H9 (cell line): ENCODE measurements at places on chromosomes 6 and 20.

- DNase-seq = no peak
Observed at GRCh38 chr20:24129641-24130040, 141.1 kb upstream of the GGTLC1 start.

- DNase-seq = no peak
Observed at GRCh38 chr6:35737413-35738211, 780 bp downstream of the ARMC12 start.

DNA sequence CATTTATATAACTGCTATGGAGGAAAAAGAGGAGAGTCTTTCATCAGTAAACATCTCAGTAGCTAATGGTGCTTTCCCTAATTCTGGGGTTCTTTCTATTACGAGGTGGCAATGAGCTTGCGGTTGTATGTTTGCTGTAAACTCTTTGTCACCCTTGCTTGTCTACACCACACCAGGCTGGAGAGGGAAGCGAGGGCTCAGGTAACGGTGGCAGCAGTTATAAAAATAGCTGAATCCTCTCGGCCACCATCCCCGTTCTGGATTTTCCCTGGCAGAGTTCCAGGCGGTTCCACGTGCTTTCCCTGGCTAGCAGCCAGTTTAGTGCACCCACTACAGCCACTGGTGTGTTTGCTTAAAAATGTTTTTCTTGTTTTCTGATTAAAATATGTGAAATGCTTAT is 39.0 kb downstream of the MAS1 start:
- DNase-seq = no peak

GRCh38 chr6:57254055-57254717 is 32.1 kb upstream of the RAB23 start:
- no peak for DNase-seq

DNA sequence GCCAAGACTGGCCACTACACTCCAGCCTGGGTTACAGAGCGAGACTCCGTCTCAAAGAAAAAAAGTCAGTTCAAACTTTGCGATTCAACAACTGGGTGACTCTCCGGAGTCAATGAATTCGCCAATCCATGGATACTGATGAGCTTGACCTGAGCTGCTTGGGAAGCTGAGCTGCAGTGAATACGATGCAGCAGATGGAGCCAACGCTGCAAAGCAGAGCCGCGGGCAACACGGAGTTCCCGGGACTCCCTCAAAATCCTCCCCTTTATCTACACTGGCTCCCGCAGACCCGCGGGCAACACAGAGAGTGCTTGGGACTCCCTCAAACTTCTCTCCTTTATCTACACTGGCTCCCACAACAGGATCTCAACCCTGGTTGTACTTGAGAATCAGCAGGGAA is 62.6 kb upstream of the SALL4 start:
- DNase-seq = peak; percentile 40

- DNase-seq = peak; percentile 31
Observed at GRCh38 chr6:132401618-132402285, 477 bp upstream of the MOXD1 start.

DNA sequence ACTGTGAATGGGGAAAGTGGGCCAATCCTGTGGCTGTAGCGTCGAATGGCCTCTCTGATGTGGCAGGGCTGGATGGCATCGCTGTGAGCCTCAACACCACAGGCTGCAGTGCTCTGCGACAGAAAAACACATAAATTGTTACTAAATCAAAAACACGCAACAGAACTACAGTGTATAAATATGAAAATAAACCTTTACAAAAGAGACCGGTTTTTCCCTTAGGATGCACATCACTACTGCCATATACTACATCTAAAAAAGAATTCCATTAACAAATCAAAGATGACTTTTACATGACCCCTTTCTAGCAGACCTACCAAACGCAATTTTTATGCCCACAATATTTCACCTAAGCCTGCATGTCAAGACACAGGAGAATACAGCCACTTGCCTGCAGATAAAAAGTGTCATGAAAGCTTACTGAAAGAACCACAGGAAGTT is 395.5 kb upstream of the RUNX2 start:
- no peak for DNase-seq

GRCh38 chr20:57888591-57888990 is 178.8 kb upstream of the PMEPA1 start:
- DNase-seq = no peak

GRCh38 chr6:12064538-12065071 is 52.5 kb downstream of the HIVEP1 start:
- DNase-seq = no peak

- DNase-seq = no peak
Observed at GRCh38 chr6:53375847-53376246, 27.1 kb upstream of the ELOVL5 start.

GRCh38 chr6:35050757-35051330 is 90.3 kb downstream of the TCP11 start:
- no peak for DNase-seq

DNA sequence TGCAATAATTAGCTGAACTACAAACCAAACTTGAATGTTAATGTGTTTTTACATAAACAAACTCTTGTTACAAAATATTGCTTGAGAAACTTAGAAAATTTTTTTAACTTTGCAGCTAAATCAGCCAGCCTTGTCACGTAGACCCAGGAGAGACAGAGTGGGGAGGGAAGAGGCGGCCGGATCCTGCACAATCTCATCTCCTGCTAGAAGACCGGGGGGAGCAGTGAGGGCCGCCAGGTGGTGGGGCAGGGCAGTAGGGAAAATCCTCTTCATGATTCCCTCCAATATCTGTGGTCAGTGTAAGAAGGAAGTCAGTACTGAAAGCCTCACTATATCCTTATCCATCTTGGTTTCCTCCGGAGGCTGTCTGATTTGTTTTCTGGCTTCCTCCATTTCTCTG is 193.3 kb downstream of the PACRG start:
- no peak for DNase-seq

- DNase-seq = no peak
Observed at GRCh38 chr20:44734938-44735337, 10.7 kb upstream of the KCNK15 start.

- DNase-seq = no peak
Observed at GRCh38 chr6:169898788-169899480, 147.5 kb downstream of the ERMARD start.

- DNase-seq = no peak
Observed at GRCh38 chr20:55353206-55353605, 652.1 kb downstream of the CBLN4 start.

DNA sequence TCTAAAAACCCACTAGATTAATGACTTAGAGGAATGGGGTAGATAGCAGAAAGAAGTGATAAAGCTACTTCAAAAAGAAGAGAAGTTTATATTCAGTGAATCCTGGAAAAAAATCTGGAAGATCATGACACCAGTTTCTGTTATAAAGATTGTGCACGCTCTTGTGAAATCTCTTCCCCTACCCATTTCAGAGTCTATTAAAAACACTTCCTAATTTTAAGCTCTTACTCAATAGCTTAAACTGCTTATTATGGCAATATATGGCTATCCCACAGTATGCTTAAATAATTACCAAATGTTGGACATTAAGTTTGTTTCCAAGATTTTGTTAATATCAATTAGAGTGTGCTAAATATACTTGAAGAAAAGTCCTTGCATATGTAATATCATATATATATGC is 585.3 kb upstream of the MAN1A1 start:
- no peak for DNase-seq

- DNase-seq = no peak
Observed at GRCh38 chr6:119314885-119315272, 34.7 kb downstream of the MAN1A1 start.

DNA sequence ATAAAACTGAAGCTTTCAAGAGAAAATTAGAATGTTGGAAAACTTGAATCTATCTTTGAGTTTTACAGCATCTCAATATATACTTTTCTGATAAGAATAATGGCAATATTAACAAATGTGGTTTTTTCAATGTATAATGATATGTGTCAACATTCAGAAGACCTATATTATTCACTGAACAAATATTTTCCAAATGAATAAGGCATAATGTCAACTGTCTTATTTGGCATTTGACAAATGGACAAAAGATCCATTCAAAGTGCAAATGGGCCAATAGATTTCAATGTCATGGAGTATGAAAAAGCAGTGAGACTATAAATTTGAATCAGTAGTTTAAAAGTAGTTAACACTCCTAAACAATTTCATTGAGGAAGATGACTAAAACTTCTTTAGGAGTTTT is 20.9 kb downstream of the LMBRD1 start:
- no peak for DNase-seq

- DNase-seq = peak; percentile 55
Observed at GRCh38 chr6:99216959-99217358, 132.5 kb downstream of the FAXC start.

- DNase-seq = no peak
Observed at GRCh38 chr20:1205802-1206201, 2.5 kb downstream of the C20orf202 start.

- DNase-seq = no peak
Observed at GRCh38 chr20:14259689-14260088, 77.7 kb downstream of the FLRT3 start.

GRCh38 chr6:107957308-107957908 is 600 bp downstream of the SEC63 start:
- DNase-seq = peak; percentile 38

DNA sequence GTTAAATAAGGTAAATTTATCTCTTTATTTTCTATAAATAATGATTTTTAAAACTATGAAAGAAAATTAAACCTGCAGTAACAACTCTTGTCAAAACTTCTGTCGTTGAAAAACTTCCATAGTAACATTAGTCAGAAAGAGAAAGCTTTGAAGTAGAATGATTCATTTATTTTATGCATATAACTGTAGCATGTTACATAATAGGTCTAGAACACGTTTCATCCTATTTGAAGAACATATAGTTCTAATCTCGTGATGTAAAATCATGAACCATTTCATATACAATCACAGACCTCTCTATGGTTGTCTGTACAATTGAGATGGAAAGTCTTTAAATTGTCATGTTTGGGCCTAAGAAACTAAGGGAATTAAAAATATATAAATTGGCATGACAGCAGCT is 61.3 kb upstream of the MYLIP start:
- no peak for DNase-seq

GRCh38 chr6:87731818-87732661 is 30.0 kb upstream of the AKIRIN2 start:
- no peak for DNase-seq

GRCh38 chr6:1784422-1784884 is 174.7 kb downstream of the FOXC1 start:
- no peak for DNase-seq
